Activated T-cell treated with anti-CD3 and anti-CD28 coated beads, Interleukin-2, amount 50 U/mL, for 4 hours (primary cell): ENCODE measurements at places on chromosomes 2 and 18. TPM values are rescaled to one million over a fixed set of nuclear protein-coding genes. Genes with fewer than 3 reads are reported as not detected.

Gene KDSR
- 76.2 TPM for total RNA-seq

Gene TRAPPC12
- 79.9 TPM for total RNA-seq

Gene BMP10
- not detected for total RNA-seq

- no peak for DNase-seq
Observed at GRCh38 chr2:33552758-33553461, 46.2 kb downstream of the FAM98A start.

GRCh38 chr18:45656194-45656770, 41.0 kb downstream of the SLC14A2 start:
- DNase-seq = no peak

DNA sequence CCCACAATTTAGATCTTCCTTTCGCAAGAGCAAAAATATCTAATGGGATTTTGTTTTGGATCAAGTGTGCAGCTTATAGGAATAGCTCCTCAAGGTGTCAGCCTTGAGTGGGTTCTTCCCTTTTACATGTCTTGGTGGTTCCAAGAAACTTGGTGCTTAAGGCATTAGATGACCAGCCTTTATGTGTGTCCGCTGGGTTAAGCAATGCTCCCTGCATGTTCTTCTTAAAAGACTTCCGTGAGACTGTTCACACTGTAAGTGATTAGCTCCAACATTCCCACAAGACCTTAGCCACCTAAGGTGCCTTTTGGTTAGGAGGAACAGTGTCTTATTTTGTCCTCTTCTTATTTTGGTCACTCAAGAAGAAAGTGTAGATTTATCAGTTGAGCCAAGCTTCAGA, 44.3 kb upstream of the GPR39 start:
- DNase-seq = no peak

DNA sequence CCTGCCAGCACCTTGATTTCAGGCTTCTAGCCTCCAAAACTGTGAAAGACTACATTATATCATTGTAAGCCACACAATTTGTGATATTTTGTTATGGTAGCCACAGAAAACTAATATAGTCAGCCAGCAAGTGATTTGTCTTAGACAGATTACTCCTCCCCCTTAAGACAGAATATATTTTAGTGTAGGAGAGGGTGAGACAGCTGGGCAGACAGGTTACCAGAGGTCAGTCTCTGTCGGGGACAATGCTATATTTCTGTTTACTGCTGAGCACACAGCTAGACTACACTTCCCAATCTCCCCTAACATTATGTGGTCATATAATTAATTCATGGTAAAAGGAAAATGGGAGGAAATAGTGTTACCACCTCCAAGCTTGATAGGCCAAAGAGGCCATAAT, 185.8 kb upstream of the PIK3C3 start:
- DNase-seq = no peak

GRCh38 chr2:85888020-85888683, 638 bp downstream of the ST3GAL5 start:
- peak; percentile 34 for DNase-seq

DNA sequence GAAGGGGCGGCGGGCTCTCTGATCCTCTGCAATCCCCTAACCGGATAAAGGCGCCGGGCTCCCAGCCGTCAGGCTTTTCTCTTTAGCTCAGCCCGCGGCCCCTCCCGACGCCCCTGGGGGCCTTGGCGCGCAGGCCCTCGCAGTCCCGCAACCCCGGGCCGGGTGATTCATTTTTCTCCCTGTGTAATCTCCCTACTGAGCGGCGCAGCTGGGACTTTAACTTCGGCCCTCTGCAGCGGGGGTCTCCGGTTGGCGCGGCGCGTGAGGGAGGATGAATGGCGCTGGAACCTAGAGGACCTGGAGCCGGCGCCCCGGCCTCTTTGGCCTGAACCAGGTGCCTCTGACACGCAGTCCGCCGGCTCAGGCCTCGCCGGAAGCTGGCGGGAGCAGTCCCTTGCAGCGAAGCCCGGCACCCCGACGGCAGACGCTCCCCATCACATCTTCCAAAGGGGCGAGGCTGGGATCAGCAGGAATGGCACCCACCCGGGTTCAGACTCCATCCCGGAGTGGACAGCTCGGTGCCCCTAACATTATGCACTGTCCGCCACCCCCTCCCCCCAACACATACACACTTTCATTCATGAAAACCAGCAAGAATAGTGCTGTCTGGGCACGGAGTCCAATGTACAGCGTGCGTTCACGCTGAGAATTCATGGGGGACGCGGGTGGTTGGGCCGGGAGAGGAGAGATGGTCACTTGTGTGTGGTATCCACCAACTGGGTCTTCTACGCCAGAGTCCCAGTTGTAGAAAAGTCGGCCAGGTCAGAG, 1.2 kb downstream of the CNGA3 start:
- no peak for DNase-seq

GRCh38 chr2:173673640-173674039, 291.5 kb downstream of the SP3 start:
- no peak for DNase-seq

DNA sequence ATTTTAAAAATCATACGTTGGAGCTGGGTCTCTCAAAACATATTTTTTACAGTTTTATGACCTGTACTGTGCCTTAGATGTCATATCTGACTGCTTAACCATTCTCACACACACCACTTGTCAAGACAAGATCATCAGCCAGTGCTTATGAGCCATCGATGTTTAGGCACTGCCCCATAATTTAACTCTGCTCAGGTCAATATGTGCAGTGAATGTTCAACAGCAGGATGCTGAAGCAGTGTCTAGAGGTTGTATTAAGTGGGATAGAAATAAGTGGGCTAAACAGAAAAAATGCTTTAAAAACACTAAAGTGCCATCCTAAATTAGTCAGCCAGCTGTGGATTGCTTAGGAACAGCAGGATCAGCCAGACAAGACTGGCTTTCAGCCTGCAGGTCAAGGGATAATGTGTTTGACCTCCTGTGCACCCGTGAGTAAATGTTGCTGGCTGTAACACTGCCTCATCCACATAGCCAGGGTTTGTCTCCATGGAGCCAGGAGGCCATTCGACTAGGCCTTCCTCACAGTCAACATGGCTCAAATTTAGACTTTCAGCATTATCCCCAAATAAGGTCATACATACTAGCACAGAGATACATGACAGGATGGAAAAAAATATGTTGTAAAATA, 139.0 kb upstream of the NXPH2 start:
- no peak for DNase-seq
